Stimulated activated CD4-positive, alpha-beta T cell treated with anti-CD3 and anti-CD28 coated beads, Interleukin-2, amount 100 ng/mL, for 24 hours (primary cell): ENCODE measurements at places on chromosomes 6 and 20.

DNA sequence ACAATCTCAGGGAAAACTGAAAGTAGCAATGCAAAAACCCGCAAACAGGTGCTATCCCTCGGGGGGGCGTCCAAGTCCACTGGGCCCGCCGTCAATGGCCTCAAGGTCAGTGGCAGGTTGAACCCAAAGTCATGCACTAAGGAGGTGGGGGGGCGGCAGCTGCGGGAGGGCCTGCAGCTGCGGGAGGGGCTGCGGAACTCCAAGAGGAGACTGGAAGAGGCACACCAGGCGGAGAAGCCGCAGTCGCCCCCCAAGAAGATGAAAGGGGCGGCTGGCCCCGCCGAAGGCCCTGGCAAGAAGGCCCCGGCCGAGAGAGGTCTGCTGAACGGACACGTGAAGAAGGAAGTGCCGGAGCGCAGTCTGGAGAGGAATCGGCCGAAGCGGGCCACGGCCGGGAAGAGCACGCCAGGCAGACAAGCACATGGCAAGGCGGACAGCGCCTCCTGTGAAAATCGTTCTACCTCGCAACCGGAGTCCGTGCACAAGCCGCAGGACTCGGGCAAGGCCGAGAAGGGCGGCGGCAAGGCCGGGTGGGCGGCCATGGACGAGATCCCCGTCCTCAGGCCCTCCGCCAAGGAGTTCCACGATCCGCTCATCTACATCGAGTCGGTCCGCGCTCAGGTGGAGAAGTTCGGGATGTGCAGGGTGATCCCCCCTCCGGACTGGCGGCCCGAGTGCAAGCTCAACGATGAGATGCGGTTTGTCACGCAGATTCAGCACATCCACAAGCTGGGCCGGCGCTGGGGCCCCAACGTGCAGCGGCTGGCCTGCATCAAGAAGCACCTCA lies 166.3 kb downstream of the DTNBP1 start:
- no peak for DNase-seq

DNA sequence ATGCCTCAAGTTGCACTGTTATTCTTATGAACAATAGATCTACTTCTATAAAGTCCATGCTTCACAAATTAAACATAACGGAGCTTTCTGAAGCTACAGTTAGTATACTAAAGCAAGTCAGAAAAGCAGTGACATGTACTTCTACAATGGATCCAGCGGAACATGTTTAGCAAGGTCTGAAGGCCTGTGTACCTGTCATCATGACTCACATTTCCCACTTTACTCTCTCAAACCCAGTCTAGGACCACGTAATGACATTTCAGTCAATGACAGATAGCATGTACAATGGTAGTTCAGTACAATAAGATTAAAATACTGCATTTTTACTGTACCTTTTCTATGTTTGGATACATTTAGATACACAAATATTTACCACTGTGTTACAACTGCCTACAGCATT lies 132.1 kb downstream of the MMS22L start:
- no peak for DNase-seq

DNA sequence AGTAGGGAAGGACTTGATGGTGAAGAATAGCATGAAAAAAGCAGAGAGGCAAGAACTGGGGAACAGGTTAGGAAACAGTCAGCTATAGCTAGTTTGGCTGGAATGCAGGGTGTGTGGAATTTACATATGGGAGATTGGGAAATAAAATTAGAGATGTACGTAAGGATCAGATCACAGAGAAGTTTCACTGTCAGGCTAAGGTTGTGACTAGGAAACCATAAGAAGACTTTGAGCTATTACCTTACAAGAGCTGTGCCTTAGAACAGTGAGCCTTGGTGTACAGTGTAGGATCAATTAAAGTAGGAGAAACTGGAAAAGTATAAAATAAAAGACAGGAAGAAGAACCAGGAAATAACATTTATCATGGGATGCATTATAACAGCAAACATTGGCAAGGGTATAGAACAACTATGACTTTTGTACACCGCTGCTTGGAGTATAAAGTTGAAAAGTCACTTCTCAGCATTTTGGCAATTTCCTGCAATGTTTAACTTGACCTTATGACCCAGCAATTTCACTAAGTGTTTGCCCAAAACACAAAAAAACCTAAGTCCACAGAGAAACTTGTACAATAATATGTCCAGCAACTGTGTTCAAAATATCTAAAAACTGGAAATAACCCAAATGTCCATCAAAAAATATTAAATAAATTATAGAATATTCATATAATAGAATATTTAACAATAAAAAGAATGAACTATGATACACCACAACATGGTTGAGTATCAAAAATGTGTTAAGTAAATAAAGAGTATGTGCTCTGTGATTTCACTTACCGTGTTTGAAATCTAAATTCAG lies 31.2 kb upstream of the SPTLC3 start:
- DNase-seq = no peak

DNA sequence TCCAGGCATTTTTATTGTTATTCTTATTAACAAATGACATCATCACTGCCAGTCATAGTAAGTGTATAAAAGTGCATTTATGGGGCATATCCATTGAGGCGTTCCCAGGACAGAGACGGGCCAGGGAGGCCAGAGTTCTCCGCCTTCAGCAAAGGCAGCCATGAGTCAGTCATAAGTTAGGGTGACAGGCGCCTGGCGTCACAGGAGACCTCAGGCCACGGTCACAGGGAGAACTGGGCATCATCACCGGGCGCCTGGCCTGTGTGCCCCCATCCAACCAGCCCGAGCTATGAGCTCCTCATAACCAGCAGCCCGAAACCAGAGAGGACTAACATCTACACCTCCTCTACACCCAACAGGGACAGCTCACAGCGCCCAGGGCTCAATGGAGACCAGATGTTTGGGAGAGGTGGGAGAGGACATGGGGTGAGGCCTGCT lies 259.2 kb downstream of the DLL1 start:
- DNase-seq = no peak
